HFFc6 (cell line): ENCODE measurements at places on chromosomes 16 and 17.

DNA sequence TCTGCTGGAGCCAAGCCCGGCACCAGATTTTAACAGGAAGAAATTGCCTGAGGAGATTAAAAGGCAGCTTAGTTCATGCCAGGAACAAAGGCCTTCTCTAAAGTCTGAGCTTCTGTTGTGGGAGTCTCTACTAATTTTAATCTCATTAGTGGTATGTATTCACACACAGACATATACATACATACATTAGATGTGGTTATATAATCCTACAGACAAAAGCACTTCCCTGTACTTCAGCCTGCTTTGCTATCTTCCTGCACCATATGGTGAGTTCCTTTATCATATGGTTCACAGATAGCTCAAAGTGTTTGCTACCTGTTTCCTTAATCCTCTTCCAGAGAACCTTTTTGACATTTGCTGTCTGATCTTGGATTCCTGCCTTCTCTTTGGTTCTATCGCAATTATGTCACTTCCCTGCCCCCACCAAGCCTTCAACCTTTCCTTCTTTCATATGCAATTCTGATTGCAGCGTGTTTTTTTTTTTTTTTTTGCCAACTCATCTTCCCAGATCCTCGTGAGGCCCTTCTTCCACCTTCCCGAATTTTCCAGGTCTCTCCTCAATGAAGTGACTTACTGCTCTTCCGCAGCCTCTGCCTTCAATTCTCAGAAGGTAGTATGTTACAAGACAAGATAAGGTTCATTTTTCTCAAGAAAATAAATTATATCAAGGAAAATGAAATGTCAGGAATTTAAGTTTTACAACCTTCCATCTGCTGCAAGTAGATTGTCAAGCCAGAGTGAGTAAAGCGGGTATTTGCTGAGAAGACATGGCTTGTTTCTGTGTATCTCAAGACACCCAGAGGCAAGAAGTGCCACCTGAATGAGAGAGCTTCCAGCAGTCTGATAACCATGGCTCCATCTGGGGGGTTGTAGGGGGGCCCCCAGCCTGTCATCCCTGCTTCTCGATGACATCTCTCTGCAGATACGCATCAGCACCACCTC lies 120.2 kb upstream of the CACNG3 start:
- DNase-seq = no peak

DNA sequence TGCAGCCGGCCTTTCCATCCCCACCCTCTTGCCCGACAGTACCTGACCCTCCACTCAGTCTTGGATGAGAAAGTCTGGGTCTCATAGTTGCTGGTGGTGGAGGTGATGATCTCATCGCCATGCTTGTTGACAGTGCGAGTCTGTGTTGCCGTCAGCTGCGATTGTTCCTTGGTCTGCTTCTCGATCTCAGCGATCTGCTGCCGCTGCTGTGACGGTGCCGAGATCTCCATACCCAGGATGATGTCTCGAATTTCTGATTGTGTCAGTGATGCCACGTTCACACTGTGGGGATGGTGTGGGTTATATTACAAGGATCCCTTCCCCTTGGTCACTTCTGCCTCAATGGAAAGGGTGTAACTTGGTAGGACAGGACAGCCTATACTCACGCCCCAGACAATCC lies 4.1 kb upstream of the RILP start:
- DNase-seq = no peak

- DNase-seq = no peak
These were observed 241.5 kb upstream of the CNTNAP4 start for GRCh38 chr16:76035689-76036088.

GRCh38 chr17:77531641-77532040 lies 390.9 kb downstream of the SEC14L1 start:
- DNase-seq = no peak

GRCh38 chr17:78990349-78991016 lies 10.8 kb upstream of the LGALS3BP start:
- no peak for DNase-seq
